ENCODE measurements at places on chromosomes 4 and X.

DNA sequence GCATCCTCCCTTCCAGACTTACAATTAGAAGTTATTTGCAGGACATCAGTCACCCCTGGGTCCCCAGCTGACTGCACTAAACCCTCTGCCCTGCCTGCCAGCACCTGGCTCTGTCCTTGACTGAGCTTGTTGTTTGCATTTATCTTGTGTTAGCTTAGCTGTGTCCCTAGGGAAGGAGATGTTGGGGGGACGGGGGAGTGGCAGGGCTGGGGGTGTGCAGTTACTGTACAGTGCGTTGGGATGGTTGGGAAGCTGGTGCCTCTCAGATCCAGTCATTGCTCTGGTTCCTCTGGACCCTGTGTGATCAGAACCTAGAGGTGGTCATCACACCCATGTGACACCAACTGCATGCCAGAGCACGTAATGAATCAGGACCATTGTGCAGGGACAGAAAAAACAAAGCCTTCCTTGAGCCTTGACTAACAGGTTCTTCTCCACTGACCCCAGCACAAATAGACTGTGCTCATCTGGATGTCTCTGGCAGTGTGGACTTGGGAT lies 32.7 kb upstream of the PROM1 start:
- no peak for DNase-seq

DNA sequence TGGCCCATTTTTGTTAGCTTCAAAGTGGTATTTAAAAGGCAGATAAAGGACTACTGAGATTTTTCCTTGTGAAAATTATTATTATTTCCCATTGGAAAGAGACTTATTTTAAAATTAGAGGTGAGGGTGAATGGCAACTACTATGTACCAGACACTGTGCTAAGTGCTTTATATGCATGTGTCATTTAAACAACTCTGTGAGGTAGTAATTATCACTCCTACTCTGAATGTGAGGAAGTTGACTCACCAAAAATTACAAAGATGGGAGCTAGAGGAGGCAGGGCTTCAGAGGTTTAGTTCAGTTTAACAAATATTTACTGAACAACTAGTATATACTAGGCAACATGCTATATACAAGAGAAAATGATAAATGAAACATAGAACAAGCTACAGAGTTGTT lies 78.2 kb downstream of the MSL3 start:
- DNase-seq, result no peak

DNA sequence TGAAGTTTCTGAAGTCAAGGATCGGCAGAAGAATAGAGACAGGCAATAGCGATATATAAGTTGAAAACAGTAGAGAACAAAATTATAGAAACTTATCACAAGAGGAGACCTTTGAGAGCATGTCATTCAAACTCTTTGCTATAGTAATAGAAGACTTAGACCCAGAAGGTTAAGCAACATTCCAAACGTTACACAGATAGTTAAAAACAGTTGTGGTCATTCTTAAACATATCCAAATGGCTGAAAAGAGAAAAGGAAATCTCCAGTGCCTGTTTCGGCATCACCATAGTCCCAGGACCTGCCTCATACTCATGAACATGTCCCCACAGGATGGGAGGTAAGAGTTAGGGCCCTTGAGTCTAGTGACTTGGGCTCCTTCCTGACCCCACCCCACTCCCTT lies 258.1 kb upstream of the NOCT start:
- DNase-seq, result no peak

DNA sequence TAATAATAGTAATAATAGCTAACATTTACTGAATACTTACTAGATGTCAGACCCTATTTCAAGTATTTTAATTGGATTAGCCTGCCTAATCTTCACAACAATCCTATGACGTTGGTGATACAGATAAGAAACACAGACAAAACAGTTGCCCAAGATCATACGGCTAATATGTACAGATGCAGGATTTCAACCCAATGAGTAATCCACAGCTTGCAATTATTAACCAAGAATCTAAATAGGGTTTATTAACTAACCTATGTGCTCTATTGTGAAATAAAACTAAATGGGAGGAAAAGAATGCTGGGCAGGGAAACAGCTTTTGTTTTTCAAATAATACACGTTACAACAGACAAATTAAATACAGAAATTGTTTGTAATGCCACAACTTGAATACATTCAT lies 23.4 kb downstream of the FBXO8 start:
- no peak for DNase-seq

DNA sequence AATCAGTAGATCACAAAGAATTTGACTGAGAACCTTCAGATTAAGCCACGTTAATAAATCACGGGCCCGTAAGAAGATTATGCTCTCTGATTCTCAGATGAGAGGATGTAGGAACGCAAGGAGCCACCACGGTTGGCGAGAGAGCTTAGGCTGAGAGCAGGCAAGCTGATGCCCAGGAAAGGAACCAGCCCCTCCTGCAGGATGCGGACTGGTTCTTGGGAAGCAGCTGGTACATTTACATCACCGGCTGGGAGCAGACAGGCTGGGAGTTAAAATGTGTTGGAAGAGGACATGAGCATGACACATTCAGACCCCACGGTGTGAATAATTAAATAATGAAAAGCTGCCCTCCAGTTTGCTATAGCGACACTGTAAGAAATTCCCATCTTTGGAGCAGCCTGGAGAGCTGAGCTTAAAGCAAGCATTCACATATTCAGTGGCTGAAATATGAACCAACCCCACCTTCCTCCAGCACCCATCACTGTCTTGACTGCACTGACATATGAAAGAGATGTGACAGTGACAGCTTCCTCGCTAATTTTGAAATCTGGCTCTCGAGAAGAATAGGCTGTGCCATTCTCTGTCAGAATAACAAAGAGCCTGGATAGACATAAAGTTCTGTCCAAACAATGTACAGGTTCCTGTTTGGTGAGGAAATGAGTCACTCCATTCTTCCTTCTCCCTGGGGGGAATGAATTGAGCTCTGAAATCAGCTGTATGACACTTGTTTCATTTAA lies 33.1 kb downstream of the LNX1 start:
- DNase-seq, result no peak

DNA sequence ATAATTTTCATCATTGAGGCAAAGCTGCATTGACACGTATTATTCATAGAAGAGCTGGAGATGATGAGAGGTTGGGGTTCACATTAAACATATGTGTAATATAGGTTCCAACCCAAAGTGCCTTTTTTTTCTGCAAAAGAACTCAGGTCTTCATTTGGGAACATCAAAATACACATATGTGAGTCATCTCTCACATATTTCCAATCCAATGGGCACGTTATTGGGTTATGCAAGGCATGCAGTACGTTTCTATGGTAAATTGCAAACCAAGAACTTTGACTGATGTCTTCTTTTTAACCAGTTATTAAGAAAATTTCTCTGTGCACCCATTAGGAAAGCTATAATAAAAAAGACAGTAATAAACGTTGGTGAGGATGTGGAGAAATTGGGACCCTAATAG lies 150.3 kb upstream of the FAM9B start:
- DNase-seq, result no peak

DNA sequence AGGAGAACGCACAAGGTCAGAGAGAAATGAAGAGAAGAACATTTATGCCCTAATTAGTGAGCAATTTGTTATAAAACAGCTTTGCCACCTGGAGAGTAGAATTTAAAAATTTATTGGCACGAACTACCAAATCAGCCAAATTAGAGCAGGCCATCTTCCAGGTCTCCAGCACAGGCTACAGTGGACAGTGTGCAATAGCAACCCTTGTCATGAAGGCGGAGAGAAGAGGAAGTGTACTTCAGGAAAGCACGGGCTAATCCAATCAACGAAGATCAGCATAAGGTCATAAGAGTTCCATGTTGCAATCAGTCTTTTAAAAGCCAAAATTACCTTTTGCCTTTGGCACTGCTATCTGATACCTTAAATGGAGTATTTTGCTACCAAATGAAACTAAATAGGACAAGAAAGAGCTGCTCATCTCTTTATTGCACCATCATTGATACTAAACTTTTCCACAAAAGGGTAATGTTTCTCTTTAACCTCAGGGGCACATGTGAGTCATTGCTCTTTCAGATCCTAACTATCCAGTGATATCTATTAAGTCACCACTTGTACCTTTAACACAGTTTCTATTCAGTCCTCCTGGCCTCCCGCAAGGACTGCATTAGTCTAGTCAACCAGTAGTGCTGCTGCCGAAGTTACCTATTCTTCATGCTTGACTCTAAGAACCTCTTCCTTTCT lies 19.9 kb downstream of the ANK2 start:
- no peak for DNase-seq

DNA sequence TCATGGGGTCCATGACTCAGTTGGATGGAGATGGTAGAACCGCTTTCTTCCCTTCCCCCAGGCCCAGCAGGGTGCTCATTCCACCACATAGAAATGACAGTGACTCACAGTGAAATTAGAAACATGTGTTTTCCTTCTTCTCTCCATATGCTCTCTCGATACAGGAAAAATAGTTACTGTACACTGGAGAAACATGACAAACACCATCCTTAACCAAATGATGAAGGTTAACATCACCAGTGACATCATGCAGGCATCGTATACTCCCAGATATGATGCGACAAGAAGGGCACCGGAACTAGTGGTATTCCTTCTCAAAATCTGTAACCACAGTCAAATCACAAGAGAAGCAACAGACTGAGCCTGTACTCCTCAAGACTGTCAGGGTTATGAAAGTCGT lies 11.7 kb upstream of the RAB40A start:
- DNase-seq, result no peak

DNA sequence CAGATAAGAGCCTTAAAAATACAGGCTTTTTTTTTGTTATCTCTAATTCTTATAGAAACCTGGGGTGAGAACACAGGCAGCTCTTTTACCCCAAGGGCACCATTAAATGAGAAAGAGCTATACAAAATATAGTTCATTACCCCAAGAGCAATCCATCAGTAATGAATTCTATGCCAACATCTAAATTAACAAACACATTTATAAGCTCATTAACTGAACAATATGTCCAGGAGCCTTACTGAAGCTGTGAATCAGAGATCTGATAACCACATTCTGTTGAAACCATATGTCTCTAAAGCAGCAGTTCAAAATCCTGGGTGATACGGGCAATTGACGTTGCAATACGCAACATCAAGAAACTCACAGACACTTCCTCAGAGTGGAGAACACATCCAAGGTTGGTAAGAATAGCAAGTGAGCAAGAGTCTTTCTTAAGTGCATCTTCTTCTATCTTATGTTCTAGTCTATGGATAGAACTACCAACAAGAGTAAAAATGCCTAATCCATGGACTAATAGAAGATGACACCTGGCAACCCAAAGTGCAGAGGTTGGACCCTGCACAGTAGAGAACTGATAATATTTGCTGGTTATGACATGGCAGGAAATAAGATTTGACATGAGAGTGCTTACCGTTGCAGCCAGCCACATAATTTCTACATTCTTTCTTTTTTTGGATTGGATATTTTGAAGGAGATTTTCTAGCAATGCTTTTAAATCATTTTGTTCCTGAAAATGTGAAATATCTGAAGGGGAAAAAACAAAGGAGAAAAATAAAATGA lies 449.3 kb downstream of the IL15 start:
- DNase-seq, result no peak

DNA sequence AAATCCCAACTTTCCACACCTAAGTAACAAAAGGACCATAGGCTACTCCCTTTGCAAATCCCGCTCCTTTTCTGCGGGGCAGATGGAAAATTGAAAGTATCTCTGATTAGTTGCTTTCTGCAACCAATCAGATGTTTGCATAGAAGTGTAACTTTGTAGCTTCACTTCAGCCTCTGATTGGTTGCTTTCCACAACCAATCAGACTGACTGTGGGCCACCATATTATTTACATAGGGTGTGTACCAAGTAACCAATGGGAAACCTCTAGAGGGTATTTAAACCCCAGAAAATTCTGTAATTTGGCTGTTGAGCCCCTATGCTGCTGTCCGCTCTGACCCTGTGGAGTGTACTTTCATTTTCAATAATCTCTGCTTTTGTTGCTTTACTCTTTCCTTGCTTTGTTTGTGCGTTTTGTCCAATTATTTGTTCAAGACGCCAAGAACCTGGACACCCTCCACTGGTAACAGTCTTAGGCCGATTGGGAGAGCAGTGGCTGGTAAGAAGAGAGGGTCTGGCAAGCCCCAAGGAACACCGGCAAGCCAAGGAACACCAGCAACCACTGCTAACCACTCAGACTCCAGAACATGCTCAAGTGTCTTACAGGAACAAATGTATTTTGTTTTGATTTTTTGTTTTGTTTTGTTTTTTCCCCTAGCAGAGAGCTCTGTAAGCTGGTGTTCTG lies 125.5 kb upstream of the MAP3K15 start:
- DNase-seq, result no peak

GRCh38 chrX:118736394-118737010 lies 9.1 kb downstream of the IL13RA1 start:
- DNase-seq, result no peak

GRCh38 chr4:81255524-81255923 lies 40.5 kb upstream of the PRKG2 start:
- DNase-seq, result no peak

- DNase-seq, result peak; percentile 19
Measured at GRCh38 chrX:23694606-23695005, 27.3 kb downstream of the PRDX4 start.

- no peak for DNase-seq
Measured at GRCh38 chr4:114964026-114964425, 149.4 kb downstream of the NDST4 start.

- no peak for DNase-seq
Measured at GRCh38 chr4:54780149-54780495, 122.4 kb downstream of the KIT start.

DNA sequence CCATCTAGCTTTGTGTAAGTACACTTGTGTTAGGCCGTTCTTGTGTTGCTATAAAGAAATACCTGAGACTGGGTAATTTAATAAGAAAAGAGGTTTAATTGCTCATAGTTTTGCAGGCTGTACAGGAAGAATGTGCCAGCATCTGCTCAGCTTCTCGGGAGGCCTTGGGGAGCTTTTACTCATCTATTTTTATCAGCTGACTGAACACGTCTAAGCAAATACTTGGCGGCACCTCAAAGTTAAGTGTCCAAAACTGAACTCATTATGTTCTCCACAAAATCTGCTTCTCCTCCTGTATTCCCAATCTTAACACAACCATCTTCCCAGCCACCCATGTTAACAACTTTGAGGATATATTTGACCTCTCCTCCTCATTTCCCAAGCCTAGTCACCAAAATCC lies 42.4 kb upstream of the GATB start:
- no peak for DNase-seq

DNA sequence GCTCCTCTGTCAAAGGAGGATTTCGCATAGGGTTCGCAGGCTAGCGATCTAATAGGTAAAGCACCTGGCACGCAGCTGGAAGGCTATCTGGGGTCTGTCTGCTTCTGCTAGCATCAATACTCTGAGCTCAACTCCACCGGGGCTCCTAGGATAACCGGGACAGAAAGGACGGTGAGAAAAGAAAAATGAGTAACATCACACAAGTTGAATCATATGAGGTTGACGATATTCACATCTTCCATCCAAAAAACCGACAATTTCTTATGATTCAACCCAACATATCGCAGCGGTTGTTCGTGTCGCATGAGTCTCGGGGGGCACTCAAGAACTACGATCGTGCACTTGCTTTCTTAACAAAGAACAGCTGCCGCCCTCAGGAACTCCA lies 1.8 kb downstream of the PROM1 start:
- no peak for DNase-seq

Measured in NCI-H1105 (cell line).